IMR-90 (cell line): ENCODE measurements at places on chromosomes 13 and 19. TPM values are rescaled to one million over a fixed set of nuclear protein-coding genes. Genes with fewer than 3 reads are reported as not detected.

- DNase-seq = peak; percentile 96
Measured at GRCh38 chr13:110425444-110425780, 118.3 kb downstream of the COL4A2 start.

- DNase-seq = no peak
Measured at GRCh38 chr13:104954210-104954609, 1581.3 kb downstream of the EFNB2 start.

- DNase-seq = no peak
Measured at GRCh38 chr13:110576070-110576394, 14.5 kb upstream of the RAB20 start.

- DNase-seq = no peak
Measured at GRCh38 chr19:53631949-53632407, at the start of gene DPRX. Gene DPRX, plus strand, starts transcription at chr19:53631999. Its CDS starts 108 bp downstream, at chr19:53632107.

DNA sequence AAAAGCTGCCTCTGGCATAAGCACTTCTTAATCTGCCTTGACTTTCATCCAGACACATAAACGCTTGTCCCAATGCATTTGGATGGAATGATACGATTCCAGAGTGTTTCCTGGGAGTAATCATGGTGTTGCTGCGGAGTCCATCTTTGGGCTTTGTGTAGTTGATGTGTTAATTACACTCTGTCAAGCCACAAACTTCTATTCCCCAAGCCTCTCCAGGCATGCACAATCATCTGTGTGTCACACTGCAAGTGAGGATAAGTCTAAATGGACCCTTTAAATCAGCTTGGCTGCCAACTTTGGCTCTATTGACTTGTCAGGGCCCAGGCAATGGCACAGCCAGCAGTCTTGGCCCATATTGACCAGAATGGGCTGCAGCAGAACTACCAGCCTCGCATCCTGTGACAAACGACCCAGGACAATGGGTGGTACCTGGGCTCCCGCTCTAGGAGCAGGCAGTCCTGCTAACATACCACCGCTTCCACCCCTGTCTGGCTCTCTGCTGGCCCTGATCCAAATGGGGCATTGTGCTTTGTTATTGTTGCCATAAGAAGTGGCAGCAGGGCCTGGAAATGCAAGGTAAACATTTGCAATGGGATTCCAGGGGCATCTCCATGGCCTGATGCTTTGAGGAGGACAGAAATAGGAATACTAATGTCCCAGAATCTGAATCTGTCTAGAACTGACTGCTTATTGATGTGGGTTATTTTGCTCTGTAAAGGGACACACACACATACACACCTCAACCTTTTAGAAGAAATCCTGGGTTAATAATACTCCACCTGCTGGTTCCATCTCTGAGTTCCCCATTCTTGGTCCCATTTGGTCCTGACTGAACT lies 127.2 kb downstream of the DNAJC15 start:
- DNase-seq = no peak

DNA sequence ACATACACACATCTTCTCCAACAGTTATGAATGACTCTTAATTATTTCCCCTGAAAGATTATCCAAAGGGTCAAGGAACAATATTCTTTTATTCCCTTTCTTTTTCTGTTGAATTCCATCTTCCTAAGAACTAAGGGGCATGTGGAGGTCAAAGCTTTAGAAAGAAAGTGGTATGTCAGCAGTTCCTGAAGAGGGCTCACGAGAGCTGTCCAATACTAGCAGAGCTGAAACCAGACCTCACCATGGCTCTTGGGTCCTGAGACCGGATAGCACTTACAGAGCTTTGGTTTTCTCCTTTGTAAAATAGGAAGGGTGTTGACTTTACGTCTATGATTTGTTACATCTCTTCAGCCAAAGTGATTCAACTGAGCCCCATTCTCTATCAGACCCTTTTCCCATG lies 109.8 kb upstream of the FREM2 start:
- no peak for DNase-seq

DNA sequence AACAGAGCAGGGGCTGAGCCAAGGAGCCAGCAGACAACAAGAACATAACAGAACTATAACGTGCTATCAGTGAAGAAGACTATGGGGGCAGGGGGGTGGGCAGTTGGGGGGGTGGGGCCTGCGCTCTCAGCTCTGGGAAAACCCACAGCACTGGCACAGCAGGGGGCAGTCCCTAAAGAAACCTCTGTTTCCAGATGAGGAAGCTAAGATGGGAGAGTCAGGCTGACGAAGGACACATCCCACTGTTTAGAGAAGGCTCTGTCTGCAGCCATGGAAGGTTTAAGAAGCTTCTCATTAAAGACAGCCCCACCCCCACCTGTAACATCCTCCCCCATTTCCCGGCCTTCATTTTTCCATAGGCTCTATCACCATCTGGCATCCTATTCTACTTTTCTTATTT lies 7.1 kb upstream of the DOCK9 start:
- DNase-seq = no peak

Gene MYADM
- polyA plus RNA-seq = 96.1 and 112 TPM in 2 replicates

Gene ZSCAN4
- polyA plus RNA-seq = not detected in 2 replicates

Gene UBE2L5
- polyA plus RNA-seq = not detected in 2 replicates

Gene TEX101
- not detected in 2 replicates for polyA plus RNA-seq
